Activated CD8-positive, alpha-beta memory T cell treated with anti-CD3 and anti-CD28 coated beads for 1 hour (primary cell): ENCODE measurements at places on chromosomes 6 and 20.

DNA sequence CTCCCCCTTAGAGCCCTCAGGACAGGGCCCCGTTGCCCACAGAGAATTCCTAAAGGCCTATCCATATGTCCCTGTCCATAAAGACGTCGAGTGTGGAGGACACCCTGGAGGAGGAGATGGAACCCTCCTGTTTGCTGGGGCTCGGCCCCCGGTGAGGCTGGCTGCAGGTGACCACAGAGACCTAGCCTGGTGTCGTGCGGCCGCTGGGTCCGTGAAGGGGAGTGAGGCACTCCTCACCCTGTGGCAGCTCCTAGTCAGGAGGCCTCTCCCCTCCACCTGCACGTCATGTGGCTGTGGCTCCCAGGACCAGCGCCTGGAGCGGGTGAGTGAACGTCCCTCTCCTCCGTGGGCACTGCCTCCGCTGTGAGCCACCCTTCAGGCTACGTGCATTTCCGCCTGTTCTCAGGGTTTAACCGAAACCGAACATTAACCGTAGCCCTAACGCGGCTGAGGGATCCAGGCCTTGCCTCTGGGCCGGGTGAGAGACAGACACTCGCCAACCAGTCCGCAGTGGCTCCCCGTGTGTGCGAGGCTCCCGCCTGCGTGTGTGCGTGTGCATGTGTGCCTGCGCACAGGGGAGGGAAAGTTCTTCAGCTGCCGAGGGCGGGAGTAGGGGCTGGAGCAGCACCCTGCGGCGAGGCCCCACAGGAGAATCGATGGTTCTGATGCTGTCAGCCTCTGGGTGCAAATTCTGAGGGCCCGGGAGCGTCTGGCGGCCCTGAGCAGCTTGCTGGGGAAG, 5.9 kb upstream of the TCEA2 start:
- DNase-seq, result no peak

- DNase-seq, result no peak
Observed at GRCh38 chr6:145506565-145506964, 228.8 kb downstream of the EPM2A start.

DNA sequence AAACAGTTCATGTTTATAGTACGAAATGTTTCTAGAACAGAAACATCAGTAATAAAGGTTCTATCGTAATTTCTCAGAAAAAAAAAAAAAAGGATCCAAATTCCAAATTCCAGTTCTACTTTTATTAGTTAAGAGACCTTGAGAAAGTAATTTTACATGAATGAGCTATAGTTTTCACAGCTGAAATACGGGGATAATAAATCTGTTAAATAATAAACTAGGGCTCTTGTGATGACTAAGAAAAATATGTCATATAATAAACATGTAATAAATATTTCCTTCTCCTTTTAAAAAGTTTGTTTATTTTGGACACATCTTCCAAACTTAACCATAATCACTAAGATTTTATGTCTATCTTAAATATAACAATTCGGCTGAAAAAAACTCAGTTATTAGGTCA, 17.8 kb downstream of the RARS2 start:
- DNase-seq, result no peak

GRCh38 chr20:4605166-4605565, 116.5 kb upstream of the PRND start:
- no peak for DNase-seq

- DNase-seq, result no peak
Observed at GRCh38 chr20:23647346-23647745, 9.6 kb upstream of the CST3 start.

GRCh38 chr20:52496191-52496590, 304.6 kb upstream of the ZFP64 start:
- no peak for DNase-seq

DNA sequence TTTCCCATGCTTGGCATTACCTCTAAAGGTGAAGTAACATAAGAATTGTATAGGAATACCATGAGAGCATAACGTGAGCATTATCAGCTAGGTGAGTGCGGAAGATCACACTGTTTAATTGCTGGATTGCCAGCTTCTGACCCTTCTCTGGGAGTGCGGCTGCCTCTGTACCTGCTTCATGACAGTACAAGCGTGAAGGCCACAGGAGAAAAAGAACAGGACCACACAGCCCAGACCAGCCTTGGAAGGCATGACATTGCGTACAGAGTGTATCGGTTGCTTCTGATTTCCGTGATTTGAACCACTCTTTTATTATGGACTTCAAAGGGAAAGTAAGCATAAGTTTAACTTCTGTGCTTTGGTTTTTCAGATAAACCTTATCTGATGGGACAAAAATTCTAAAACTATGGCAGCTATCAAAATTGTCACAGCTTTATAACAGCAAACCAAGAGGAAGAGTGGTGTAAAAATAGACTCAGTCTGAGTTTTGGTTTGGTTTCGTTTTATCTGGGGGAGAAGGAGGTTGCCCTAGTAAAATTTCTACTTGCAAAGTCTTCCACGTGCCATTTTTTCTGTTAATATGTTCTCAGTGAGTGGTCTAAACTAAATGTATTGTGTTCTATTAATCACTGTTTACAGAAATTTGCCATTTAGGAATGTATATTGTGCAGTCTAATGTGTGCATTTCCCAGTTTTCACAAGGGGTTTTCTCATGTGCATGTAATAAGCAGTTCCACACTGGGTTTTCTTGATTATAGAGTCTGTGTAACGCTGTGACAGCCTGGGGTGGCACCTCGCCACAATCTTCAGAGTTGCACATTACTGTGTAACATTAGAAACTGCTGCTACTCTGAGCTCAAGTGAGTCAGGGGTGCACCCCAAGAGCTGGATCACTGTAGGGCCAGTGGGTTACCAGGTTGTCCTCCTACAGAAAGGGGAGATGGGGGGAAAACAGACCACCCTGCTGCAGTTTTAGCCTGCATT, 97.3 kb downstream of the RPP40 start:
- DNase-seq, result no peak
